ENCODE measurements at places on chromosomes 6 and 20.

GRCh38 chr6:32851025-32851424 is 2.5 kb downstream of the TAP1 start:
- DNase-seq: no peak

- DNase-seq: no peak
Measured at GRCh38 chr20:35039146-35039545, 53.5 kb downstream of the TRPC4AP start.

- no peak for DNase-seq
Measured at GRCh38 chr6:81214414-81215091, 537.9 kb downstream of the TENT5A start.

GRCh38 chr20:48186915-48187314 is 401.6 kb upstream of the SULF2 start:
- DNase-seq: no peak

DNA sequence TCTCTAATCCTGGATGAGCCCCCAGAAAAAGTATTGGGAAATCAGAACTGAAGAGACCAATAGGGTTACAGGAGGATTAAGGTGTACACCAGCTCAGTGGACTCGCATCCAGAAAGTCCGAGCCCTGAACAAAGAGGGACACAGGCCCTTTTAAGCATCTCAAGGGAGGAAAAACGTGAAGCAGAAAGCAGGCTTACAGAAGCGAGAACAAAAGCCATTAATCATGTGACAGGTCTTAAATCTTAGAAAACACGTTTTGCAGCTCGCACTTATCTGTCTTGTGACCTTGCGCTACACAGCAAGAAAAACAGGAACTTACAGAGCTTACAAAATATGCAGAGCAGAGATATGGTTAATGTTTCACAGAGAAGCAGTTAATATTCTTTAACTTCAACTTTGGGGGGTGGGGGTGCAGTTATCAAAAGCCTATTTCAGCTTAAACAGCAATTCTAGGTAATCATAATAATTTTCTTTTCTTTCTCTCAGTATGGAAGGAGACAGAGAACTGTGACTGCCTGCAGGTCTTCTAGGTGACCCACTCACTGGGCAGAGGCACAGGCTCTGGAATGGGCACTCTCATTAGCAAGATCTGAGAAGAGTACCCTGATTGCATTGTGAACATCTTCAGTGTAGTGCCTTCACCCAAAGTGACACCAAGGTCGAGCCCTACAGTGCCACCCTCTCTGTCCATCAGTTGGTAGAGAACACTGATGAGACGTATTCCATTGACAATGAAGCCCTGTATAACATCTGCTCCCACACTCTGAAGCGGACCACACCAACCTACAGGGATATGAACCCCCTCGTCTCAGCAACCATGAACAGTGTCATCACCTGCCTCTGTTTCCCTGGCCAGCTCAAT is 65.0 kb upstream of the MOCS1 start:
- no peak for DNase-seq

All from activated T-helper 9 cell treated with anti-CD3 and anti-CD28 coated beads, Interleukin-2, amount 50 U/mL, for 16 hours (primary cell).